GM12892 (cell line): ENCODE measurements at places on chromosomes 16 and 17.
A peak's percentile ranks its signal among the peaks of the same experiment; 100 is the strongest.

DNA sequence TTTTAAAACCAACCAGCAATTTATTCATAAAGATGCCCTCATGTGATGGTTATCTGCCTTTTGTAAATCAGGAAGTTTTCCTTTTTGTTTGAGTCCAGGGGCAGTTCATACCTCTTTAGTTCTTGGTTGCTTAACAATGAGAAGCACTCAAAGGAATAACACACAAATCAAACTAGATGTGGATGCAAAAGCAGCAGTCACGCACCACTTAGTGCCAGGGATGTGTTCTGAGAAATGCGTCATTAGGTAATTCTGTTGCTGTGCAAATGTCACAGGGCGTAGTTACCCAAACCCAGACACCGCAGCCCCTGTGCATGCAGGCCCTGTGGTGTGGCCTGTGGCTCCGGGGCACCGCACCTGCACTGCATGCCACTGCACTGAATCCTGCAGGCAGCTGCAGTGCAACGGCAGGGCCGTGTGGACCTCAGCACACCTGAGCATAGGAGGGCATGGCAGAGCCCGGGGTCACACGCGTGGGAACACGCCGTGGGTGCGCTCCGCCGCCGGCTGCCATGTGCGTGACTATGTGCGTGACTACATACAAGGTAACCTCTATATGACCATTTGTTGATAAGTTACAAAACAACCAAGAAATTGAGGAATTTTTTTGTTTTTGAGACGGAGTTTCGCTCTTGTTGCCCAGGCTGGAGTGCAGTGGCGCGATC is 39.6 kb downstream of the PKD1 start:
- no peak for DNase-seq

GRCh38 chr16:79790854-79791253 is 190.3 kb upstream of the MAF start:
- DNase-seq, result no peak

- no peak for DNase-seq
Measured at GRCh38 chr16:79247386-79247785, 353.2 kb downstream of the MAF start.

GRCh38 chr17:1000597-1001461 is 3.9 kb downstream of the TIMM22 start:
- DNase-seq, result no peak

DNA sequence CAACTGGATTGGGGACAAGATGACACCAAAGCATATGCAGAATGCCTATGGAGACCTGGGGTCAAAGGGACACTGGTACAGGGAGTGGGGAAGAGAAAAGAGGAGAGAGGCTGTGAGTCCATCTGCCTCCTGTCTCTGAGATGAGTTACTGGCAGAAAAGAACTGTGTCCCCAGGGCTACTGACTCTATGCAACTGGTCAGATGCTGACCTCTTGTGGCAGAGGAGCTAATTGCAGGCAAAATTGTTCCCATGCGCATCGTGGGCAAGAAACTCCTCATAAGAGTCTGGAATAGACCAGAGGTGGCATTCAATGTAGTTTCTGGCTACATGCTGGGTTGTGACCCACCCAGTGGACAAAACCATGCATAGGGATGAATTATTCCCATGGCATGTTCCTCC is 26.1 kb upstream of the MLKL start:
- DNase-seq, result no peak

- no peak for DNase-seq
Measured at GRCh38 chr17:62720126-62720850, 87.8 kb downstream of the MARCHF10 start.

DNA sequence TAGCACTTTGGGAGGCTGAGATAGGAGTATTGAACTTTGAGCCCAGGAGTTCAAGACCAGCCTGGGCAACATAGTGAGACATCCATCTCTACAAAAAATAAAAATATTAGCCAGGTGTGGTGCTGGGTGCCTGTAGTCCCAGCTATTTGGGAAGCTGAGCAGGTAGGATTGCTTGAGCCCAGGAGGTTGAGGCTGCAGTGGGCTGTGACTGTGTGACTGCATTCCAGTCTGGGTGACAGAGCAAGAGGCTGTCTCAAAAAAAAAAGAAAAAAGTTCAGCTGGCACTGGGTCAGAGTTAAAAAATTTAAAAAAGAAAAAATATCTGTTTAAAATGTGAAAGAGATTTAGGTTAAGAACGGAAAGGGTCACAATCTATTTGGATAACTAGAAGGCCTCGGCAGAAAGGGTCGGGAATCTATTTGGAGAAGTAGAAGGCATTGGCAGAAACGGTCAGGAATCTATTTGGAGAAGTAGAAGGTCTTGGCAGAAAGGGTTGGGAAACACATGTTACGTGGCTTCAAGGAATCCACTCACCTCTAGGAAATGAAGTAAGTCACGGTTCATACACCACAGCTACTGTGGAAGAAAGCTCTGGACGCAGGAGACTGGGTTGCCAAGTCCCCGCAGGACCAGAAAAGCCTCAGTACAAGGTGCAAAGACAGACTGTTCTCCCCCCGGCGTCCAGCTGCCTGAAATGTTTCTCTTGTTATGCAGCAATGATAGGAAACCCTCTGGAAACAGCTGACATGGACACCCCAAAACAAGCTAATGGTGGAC is 25.3 kb downstream of the LMF1 start:
- no peak for DNase-seq

GRCh38 chr16:79509211-79509631 is 91.3 kb downstream of the MAF start:
- no peak for DNase-seq

- DNase-seq, result no peak
Measured at GRCh38 chr16:82589407-82589806, 37.4 kb upstream of the CDH13 start.

DNA sequence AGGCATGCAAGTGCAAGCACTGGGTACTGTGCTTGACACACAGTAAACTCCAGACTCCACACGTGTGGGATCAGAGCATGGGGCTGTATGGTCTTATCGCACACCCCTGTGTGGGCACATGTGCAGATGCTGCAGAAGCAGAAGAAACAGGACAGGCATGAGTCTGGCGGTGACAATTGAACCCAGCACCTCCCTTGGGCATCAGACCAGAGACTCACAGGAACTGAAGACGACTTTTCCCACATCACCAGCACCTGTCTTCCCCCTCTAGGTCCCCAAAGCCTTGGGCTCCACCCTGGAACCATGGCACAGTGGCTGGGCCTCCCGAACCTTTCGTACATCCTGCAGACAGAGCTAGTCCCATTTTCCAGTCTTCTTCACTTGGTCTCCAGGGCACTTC is 126.4 kb upstream of the CDH5 start:
- DNase-seq, result no peak

DNA sequence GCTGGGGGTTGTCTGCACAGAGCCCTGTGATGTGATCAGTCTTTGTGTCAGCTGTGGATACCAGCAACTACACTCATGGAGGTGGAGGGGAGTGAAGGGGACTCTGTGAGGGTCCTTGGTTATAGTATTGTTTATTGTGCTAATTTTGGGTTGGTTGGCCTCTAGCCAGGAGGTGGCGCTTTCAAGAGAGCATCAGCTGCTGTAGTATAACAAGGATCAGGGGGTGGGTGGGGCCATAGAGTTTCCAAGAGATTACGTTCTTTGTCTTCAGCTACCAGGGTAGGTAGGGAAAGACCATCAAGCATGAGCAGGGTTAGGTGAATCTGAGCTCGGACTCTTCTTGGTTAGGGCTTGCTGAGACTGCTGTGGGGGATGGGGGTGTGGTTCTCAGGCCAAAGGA is 97.1 kb upstream of the HS3ST3A1 start:
- DNase-seq, result no peak

GRCh38 chr17:49646391-49647255 is 31.3 kb downstream of the SPOP start:
- no peak for DNase-seq

GRCh38 chr16:81713796-81714195 is 65.3 kb upstream of the PLCG2 start:
- DNase-seq, result no peak

- no peak for DNase-seq
Measured at GRCh38 chr16:50340578-50340977, 28.2 kb downstream of the BRD7 start.

DNA sequence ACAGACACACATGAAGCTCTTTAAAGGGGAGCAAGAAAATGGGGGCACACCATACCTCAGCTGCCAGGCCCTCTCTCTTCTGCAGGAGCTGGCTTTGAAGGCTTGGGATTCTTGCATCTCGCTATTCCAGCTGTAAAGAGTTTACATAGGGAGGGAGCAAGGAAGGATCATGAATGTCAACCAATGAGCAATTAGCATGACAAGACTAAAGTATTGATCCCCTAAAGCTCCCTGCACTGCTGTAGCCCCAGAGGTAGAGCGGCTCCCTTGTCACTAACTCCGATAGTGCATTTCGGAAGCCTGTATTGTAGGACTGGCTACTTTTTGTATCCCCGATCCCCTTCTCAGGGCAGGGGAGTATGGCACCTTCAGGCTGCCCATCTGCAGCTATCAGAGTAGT is 113.4 kb upstream of the PMFBP1 start:
- no peak for DNase-seq

DNA sequence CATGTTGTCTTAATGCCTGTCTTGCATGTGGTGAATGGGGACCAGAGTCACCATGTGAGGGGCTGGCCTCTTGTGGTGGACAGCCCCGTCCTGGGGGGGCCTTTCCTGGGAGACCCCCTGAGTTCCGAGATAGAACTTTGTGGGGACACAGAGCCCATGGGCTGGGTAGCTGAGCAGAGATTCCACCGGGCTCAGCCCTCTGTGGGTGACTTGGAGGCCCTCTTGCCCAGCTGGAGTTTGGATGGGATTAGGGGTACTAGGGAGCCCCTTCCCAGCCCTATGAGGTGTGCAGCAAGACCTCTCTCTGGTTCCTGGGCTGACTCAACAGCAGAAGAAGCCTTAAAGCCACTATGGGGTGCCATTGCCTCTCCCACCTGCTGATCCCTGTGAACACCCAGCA is 38.1 kb downstream of the MRC2 start:
- no peak for DNase-seq

- DNase-seq, result no peak
Measured at GRCh38 chr17:42459256-42459800, 650 bp downstream of the ATP6V0A1 start.

GRCh38 chr16:79067600-79067999 is 532.9 kb downstream of the MAF start:
- DNase-seq, result no peak

- peak; percentile 57 for DNase-seq
Measured at GRCh38 chr16:30166202-30166902, 17.1 kb upstream of the CORO1A start.

GRCh38 chr16:19589771-19590302 is 34.3 kb downstream of the VPS35L start:
- no peak for DNase-seq

DNA sequence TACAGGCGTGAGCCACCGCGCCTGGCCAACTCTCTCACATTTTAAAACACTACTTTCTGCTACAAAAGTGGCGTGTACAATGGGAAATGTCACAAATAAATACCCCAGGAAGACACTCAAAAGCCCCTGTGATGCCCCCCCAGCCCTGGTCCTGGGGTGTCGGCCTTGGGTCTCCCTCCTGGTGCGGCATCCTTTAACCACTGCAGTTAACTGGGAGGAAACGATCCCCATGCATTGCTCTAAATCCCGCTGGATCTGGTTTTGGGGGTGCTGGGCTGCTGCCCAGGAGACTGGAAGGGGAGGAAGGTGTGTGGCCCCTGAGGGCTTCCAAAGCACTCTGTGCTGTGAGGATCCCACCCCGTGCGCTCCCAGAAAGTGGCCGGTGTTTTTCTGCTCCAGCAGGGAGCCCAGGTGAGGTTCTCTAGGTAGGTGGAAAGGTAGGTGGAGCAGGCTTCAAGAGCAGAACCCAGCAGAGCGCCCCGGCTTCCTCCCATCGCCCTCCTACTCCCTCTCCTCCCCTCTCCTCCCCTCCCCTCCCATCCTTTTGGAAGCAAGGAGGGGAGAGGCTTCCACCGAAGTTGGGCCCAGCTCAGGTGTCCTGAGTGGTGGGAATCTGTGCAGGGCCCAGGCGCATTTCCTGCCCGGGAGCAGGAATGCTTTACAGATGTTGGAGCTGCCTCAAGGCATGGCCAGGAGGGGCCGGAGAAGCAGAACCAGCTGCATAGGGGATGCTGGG is 363.3 kb downstream of the SEC14L1 start:
- no peak for DNase-seq

- no peak for DNase-seq
Measured at GRCh38 chr17:79852748-79853147, 13.5 kb upstream of the CBX4 start.

DNA sequence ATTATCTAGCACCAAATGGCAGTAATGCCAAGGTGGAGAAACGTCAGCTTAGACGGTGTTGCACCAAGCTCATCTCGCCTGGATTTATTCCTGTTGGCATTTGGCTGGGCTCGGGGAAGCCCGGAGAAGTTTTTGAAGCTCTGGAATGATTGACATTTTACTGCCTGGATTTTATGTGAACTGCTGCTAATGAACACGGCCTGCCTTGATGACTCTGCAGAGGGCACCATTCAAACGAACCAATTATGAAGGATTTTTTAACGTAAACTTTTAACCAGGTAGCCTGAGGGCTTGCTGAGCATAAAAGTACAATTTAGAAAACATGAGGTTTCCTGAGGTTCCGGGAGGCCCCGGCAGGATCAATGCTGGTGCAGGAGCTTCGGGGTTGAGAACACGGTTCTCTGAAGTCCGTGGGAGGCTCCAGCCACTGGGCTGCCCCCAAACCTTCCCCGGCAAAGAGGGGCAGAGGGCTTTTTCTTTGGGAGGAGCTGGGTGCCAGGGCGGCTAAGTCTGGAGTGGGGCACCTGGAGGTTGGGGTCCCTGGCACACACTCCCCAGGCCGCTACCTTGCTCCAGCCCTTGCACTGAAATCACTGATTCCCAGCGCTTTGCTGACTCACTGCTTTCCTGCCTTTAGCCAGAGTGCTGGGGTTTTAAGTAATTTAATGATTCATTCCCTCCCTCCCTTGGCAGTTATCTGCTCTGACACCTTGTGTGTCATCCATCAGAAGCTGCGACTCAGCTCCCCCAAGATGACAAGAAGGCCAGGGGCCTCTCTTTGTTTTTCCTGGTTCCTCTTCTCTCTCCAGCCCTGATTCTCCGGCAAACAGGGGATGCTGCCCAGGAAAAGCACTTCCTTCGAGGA is 161.2 kb upstream of the IRX3 start:
- no peak for DNase-seq

DNA sequence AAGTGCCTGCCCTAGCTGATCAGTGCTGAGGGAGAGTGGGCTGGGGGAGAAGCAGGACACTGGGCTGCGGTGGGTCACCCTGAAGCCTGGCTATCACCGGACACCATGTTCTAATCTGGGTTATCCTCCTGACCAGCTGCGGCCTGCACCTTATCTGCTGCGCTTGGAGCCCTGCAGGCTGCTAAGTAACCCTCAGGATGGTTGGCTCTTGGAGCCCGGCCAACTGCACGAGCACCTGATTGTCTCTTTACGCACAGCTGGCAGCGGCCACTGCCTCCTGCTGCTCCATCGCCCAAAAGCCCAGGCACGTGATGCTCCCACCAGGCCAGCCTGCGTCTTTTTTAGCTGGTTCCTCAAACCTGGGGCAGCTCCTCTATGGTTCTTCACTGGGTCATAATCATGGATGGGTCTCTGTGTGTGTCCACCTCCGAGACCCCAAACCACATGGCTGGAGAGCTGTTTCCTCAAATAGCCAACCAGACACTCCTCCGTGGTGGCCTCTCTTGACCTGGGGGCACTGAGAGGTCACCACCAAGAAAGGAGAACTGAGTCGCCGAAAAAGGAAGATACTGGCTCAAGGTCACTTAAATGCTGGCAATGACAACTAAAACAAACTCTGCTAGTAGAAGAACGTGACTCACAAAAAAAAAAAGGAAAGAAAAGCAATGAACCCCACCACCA is 21.7 kb downstream of the SPHK1 start:
- no peak for DNase-seq
